ENCODE measurements at places on chromosomes 1 and 21.

DNA sequence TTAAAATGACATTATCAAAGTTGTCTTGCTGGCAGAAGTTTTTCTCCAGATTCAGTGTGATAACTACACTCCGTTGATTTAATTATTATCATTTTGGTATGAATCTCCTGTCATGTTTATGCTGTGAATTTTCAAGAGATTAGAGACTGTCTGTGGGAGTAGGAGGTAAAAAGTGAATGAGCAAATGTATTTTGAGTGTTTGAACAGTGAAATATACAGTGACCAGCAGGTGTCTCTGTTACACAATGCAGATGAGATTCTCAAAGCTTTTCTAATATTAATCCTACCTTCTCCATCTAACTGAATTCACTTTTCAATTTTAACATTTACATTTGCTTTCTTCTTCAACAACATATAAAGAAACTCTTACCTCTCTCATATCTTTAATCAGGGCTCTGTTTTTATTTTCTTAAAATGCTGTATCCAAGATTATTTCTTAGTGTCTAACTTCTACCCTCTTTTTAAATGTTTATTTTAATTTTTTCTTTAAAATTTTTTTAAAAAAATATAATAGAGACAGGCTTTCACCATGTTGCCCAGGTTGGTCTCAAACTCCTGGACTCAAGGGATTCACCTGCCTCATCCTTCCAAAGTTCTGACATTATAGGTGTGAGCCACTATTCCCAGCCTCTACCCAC lies 20.9 kb upstream of the HSPA13 start:
- DNase-seq, result no peak

GRCh38 chr1:87674791-87675190 lies 346.1 kb downstream of the LMO4 start:
- no peak for DNase-seq

GRCh38 chr1:31752952-31753475 lies 11.1 kb downstream of the ADGRB2 start:
- DNase-seq, result no peak

DNA sequence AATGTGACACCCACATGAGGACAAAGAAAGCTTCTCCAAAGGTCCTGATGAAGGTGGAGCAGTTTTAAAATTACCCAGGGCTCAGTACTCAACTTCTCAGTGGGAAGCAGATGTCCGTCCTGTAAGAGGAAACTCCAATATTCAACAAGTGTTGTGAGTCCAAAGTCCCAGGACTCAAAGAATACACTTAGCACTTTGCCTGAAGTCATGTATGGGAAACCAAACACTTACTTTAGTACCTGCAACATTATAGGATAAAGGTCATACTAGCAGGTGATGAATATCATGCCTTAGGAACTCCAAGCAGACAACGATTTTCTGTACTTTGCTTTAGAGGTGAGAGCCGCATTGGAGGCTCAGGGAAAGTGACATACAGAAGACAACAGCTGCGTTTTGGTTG lies 37.2 kb upstream of the ST6GALNAC3 start:
- no peak for DNase-seq

DNA sequence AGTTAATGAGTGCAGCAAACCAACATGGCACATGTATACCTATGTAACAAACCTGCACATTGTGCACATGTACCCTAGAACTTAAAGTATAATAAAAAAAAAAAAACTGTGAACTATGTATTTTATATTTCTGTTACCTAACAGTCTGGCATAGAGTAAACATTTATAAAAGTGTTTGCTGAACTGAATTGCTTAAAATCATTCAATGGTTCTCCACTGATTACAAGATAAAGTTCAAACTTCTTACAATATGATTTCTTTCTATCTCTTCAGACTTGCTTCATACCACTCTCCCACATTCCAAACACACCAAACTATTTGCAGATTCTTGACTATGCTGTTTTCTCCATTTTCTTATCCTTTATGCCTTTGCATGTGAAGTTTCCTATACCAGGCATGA lies 89.9 kb downstream of the UROD start:
- DNase-seq, result no peak

DNA sequence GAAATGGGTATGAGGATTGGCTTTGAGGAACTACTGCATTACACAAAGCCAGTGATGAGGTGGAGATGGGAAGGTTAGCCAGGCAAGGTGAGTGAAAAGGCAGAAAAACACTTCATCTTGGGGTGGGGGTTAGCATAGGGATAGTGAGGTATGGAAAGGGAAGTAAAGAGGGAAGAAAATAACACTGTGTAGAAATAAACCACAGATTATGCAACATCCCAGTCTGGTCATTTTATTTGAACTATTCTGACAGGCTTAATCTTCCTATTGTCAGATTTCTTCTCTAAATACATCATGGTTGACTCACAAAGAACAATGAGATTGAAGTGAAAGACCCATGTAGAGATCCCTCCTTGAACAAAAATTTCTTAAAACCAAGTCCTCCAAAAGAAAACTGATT lies 640.2 kb downstream of the PTPRC start:
- DNase-seq, result no peak

DNA sequence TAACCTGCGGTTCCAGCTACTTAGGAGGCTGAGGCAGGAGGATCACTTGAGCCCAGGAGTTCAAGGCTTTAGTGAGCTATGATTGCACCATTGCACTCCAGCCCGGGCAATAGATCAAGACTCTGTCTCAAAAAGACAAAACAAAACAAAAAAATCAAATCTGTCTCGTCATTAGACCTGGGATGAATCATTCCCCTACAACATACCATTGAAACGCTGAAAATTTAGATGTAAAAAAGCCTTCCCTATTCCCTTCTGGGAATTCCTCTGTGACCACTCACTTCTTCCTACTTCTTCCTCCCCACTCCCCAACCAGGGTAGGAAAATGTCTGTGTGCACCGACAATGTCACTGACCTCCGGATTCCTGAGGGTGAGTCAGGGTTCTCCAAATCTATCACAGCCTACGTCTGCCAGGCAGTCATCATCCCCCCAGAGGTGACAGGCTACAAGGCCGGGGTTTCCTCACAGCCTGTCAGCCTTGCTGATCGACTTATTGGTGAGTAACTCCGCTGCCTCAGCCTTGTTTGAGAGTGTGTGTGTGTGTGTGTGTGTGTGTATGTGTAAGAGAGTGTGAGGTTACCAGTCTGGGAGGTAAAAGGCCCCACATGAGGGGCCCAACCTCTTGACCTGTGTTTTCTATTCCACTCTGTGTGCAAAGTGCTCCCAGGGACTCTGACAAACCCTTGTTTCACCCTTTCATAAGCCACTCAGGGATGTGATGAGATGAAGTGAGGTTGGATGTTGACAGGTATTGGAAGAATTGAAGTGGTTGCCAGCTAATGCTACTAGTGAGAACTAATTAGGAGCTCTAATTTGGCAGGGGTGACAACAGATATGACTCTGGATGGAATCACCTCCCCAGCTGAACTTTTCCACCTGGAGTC lies 16.3 kb upstream of the SARS1 start:
- DNase-seq, result no peak

- DNase-seq, result no peak
Measured at GRCh38 chr1:48777219-48777895, 666 bp upstream of the BEND5 start.

- DNase-seq, result no peak
Measured at GRCh38 chr1:203935321-203935720, 73.9 kb downstream of the SNRPE start.

DNA sequence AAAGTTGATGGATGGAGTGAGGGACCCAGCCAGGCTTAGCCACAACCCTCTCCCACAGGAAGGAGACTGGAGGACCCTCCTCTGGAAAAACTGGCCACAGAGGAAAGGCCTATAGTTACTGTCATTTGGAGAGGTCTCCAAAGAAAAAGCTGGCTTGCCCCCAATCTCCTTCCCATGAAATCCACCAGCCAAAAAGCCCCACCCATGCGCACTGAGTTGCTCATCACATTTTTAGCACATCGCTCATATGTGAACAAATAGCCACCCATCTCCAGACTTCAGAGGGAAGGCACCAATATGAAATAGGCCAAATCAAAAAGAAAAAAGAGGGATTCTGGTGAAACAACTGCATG lies 36.9 kb upstream of the QSOX1 start:
- DNase-seq, result no peak

DNA sequence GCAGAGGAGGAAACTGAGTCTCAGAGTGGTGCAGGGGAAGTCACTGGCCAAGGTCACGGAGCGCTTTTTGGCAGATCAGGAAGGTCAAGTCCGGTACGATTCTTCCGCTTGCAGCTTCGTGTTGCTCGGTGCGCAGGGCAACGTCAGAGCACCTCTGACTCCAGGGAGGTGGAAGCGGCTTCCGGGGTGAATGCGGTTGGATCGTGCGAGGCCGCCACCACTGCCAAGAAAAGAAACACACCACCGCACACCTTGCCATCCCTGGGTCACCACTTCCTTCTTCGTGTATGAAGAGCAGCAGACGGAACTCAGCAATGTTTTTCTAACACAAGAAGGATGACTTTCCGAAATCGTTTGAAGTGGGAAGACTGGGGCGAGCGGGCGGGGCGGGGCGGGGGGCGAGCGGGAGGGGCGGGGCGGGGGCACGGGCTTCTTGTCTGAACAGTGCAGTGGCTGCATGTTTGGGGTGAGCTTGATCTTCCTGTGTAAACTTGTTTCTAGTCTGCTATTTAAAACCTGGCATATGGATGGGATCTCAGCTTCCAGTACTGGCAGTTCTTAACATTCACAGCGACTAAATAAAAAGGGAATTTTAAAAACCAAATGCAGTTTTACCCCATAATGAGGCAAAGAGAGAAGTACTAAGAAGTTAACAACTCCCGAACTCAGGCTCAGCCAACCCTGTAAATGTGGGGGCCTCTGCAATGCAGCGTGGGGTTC lies 300.0 kb downstream of the RRAGC start:
- peak; percentile 43 for DNase-seq

GRCh38 chr1:169529068-169529642 lies 43.4 kb upstream of the SLC19A2 start:
- DNase-seq, result no peak

DNA sequence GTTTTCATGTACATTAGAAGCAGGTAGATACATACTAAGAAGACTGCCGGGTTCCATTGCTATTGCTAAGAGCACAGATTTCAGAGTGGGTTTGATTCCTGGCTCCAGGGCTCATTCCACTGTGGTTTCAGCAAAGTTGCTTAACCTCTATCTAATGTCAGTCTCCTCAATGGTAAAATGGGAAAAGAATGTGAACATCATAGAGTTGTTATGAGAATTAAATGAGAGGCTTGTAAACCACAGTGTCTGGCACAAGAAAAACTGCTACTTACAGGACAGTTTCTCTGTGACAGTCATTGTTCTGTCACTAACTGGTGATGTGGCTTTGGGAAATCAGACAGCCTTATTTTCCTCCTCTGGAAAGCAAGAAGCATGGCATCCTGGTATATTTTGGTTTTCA lies 10.7 kb upstream of the PLXNA2 start:
- no peak for DNase-seq

GRCh38 chr21:28906841-28907240 lies 85.8 kb downstream of the LTN1 start:
- no peak for DNase-seq

Measured in right forelimb (tissue), 1 donor.